ENCODE measurements at places on chromosomes 11 and 22. TPM values are rescaled to one million over a fixed set of nuclear protein-coding genes. Genes with fewer than 3 reads are reported as not detected.

DNA sequence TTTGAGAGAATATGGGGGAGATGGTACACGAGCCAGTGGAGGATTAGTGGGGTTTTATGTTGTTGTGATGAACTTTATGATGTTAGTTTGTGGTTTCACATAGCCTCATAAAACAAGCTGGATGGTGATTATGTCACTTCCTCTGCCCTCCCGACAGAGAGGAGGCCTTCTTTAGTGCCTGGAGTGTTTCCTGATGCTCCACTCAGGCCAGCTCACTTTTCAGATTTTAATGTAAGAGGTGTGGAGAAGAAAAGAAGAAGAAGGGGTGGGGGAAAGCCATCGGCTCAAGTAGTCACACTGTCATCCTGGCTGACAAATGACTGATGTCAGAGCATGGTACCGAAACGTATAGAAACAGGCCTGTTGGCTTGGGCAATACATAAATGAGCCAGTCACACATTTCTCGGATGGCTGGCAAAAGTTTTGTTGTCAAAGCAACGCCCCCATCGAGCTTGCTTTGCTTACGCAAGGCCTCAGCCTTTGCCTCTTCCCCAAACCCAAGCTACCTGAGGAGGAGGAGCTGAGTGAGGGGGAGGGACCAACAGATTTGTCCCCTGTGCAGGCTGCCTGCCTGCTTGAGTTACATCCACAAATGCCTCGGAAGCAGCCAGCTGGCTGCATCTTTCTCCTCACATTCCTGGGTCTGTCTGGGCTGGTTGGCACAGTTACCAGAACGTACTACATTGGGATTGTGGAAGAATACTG lies at the start of gene HEPHL1:
TSS of gene HEPHL1 (plus strand) at position 578 of the 705 bp plus-strand sequence. CDS start at position 593, 15 bp downstream.
- DNase-seq: no peak

DNA sequence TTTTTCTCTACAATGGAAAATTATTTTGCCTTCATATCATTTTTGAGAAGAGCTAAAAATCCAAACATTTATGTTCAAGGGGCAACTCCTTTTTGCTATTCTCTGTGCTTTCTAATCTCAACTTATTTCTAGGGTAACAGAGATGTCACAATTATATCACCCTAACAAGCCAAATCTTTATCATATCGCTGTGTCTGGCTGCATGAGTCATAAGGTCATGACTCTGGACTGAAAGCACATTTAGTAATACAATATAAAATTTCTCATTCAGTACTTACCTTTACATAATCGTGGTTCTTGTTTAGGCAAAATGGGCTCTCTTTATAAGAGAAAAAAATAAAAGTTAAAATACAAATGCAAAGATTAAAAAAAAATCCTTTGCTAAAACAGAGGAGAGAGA lies 326.0 kb downstream of the CASP12 start:
- DNase-seq: no peak

- no peak for DNase-seq
These were observed 9.2 kb upstream of the CELSR1 start for GRCh38 chr22:46546466-46547178.

DNA sequence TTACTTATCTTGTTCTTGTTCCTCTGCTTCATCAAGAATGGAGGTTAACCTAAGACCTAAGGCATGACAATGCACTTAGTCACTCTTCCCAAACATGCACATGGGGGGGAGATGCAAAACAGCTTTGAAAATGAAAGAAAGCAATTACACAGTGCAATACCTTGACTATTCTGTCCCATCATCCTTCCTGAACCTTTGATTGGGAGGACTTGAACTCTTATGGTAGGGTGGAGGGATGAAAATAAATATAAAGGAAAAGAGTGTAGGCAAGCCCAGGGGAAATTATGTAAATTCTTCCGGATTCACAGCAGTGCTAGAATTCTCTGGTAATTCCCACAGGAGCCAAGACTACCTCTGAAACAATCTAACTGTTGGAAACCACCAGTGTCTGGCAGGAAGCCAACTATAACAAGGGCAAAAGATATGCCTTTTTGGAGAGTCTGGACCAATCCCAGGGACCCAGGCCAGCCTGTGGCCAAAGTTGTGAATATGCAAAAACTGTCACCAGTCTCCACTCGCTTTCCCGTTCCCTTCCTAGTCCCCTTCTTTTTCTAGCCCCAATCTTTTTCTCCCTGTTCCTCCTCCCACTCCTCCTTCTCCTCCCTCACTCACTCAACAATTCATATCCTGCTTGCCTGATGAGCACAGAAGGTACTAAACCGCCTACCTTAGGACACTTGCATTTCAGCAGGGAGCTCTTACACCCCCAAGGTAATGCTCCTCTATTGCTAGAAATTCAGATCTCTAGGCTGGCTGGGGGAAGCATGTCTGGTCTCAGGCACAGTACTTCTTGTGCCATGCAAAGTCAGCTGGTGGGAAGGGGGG lies 2.5 kb upstream of the RCN1 start:
- no peak for DNase-seq

DNA sequence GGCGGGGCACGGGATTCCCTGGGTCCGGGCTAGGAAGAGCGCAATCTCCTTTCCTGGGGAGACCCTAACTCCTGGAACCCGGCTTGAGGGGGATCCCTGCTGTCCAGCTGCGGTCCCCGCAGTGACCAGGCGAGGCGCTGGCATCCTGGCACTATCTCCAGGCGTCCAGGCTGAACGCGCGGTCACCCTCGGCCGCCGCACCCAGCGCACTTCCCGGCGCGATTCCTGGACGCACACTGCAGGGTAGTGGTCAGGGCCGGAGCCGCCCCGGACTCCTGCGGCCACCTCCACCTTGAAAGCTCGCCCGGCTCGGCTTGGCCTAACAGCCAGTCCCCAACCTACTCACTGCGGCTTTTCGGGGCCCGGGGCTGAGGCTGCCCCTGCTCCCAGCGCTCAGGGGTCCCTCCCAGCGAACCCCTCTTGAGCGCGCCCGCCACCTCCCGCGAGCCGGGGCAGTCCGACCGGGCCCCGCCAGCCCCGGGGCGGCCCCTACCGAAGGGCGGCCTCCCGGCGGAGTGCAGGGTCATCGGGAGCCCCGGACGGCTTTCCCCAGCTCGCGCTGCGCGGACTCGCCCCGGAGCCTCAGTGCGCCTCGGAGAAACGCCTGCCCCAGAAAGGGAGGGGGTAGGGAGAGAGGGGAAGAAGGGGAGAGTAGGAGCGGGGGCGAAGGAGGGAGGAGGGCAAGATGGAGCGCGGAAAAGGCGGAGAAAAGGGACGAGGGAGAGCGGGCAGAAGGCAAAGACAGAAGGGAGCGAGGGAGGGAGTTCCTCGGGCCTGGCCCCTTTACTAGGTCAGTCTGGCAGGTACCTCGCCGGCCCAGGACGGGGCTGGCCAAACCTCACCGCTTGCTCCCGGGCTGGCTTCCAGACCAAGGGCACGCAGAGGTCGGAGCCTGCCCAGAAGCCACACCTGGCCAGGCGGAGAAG lies 1.0 kb downstream of the POU2AF3 start:
- peak; percentile 67 for DNase-seq

Gene FLRT1
- polyA plus RNA-seq: 2.8 TPM

- no peak for DNase-seq
These were observed 260.3 kb upstream of the PITPNB start for GRCh38 chr22:28179392-28179791.

- no peak for DNase-seq
These were observed 7.4 kb downstream of the CNTF start for GRCh38 chr11:58629857-58630256.

GRCh38 chr11:64144587-64145472 lies 21.1 kb downstream of the MACROD1 start:
- DNase-seq: no peak

Gene CHRDL2
- 2.1 TPM for polyA plus RNA-seq

DNA sequence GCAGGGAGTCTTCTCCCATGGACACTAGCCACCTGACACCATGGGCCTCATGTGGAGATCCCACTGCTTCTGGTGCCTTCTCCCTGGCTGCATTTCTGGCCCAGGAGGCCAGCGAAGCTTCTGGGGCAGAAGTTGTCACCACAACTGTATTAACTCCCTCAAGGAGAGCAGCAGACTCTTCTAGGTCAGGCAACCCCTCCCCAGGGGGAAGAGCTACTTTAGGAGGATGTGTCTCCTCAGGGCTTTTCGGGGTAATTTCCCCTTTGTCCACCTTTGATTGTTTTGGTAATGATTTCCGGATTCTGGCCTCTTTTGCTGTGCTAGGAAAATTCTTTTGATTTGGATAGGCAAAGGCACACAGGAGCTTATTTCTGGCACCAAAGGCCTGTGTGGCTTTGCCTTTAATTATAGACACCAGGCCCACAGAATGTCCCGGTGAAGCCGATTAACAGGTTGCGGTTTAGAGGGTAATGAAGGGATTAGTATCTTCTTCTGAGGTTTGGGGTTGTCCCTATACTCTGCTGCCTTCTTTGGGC lies 8.9 kb upstream of the UCP2 start:
- DNase-seq: no peak

Gene PRODH
- 8.8 TPM for polyA plus RNA-seq

GRCh38 chr11:3182462-3182852 lies 17.3 kb upstream of the OSBPL5 start:
- no peak for DNase-seq

Gene CD6
- 0.40 TPM for polyA plus RNA-seq

GRCh38 chr22:19892257-19892879 lies 37.7 kb upstream of the GNB1L start:
- no peak for DNase-seq

- DNase-seq: no peak
These were observed 366.2 kb upstream of the CCDC179 start for GRCh38 chr11:23226331-23227077.

- DNase-seq: no peak
These were observed 1.6 kb downstream of the ATG2A start for GRCh38 chr11:64915376-64915887.

Gene CENATAC
- polyA plus RNA-seq: 21.5 TPM

- no peak for DNase-seq
These were observed 33.6 kb upstream of the MPPED2 start for GRCh38 chr11:30619767-30620166.

DNA sequence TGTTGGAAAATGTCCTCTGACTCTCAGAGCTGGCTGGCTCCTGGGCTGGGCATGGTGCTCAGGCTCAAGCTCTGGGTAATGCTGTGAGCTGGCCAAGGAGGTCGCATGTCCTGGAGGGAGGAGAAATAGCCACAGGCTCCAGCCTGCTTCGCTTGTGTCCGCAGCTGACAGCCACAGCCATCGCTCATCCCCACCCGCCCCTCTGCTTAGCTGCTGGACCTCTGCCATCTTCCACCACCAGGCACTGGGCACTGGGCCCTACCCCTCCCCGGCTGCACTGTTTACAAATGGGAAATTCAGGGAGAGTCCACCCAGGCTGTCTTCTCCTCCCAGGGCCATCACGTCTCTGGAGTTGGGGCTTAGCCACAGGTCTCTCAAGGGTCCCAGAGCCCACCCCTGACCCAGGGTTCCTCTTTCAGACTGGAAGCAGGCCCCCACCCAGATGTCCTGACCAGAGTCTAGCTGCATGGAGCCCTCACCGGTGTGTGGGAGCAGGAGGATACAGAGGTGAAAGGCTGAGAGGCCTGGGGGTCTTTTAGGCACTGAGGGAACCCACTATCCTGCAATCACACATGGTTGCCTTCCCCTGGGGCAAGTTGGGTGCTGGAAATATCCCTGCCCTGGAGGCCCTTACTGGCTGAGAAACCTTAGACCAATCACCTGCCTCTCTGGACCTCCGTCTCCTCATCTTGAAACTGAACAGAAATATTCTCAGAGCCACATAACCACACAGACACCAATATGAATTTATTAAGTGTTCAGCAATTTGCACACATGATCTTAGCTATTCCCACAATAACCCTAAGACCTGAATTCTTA lies 62.7 kb downstream of the CD82 start:
- peak; percentile 77 for DNase-seq

- DNase-seq: no peak
These were observed 104.2 kb downstream of the MTNR1B start for GRCh38 chr11:93073508-93074280.

GRCh38 chr22:45483319-45483718 lies 19.4 kb upstream of the FBLN1 start:
- DNase-seq: no peak

DNA sequence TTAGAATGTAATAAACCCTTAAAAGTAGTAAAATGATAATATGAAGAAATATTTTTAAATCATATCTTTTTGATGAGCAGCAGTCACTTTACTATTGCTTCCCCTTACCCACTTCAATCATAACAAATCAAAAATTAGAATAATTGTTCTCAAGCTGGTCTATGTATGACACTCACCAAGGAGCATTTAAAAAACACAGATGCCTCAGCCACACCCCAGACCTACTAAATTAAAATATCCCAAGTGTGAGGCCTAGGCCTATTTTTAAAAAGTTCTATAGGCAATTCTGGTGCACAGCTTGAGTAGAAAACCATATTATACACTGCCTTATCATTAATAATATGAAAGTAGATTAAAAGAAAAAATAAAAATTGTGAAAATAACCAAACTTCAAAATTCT lies 15.2 kb downstream of the KIF18A start:
- DNase-seq: no peak

GRCh38 chr22:24247011-24247507 lies 2.2 kb upstream of the GGT5 start:
- DNase-seq: no peak

DNA sequence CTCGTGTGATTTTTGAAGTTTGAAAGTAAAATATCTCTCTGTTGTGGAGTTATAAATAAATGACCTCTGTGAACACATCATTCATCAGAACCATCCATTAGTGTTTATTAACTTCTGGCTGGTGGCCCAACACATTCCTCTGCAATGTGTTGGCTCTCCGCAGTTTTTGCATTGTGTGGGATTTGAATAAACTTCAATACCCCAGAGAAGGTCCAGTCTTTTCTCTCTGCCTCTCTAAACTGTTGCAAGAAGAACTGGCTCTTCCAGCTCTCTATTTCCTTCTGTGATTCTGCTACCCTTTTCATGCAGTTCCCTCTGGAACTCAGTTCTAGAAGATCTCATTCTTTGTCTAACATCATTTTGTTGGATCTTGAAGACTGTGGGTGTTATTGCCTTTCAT lies 125.0 kb upstream of the ARHGAP42 start:
- DNase-seq: peak; percentile 20

DNA sequence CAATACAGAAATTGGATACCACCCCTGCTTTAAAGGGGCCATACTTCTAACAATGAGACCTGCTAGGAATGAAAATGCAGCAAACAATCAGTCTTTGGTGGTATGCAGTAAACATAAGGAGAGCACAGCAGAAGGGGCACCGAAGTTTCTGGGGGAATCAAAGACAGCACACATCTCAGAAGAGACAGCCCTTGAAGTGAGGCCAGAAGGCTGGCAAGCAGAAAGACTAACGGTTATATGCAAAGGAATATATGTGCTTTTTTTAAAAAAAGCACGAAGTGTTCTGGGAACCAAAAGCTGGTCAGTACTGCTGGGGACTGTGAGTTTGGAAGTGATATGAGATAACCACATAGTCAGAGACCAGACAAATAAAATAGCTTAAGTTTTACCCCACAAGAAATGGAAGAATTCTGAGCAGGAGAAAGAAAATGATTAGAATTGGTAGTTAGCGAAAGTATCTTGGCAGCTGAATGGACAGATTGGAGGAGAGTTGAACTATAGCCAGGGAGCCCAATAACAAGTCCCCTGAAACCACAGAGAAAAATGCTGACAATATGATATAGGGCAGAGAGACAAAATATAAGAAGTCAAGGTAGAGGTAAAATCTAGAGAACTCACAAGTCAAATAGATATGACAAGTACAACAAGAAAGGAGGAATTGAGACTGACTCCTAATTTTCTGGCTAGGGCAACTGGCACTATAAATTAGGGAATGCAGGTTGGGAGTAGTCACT lies 125.7 kb downstream of the MRTFA start:
- DNase-seq: no peak

Measured in hindlimb muscle (tissue), 1 donor.